T-helper 2 cell treated with Interferon-gamma antibody and Interleukin-4, amounts not matched to agents 5 μg/mL and 100 μg/mL, for 36 hours (primary cell): ENCODE measurements at places on chromosomes 2 and 18.

- no peak overlapping the region for H3K4me3 ChIP-seq
- H3K27me3 ChIP-seq, result peaks cover 4% of the 10 kb centered on the region
- H3K4me1 ChIP-seq, result no peaks in the 10 kb centered on the region
- DNase-seq, result no peak
Observed at GRCh38 chr2:224360801-224361251, 41.1 kb downstream of the FAM124B start.

DNA sequence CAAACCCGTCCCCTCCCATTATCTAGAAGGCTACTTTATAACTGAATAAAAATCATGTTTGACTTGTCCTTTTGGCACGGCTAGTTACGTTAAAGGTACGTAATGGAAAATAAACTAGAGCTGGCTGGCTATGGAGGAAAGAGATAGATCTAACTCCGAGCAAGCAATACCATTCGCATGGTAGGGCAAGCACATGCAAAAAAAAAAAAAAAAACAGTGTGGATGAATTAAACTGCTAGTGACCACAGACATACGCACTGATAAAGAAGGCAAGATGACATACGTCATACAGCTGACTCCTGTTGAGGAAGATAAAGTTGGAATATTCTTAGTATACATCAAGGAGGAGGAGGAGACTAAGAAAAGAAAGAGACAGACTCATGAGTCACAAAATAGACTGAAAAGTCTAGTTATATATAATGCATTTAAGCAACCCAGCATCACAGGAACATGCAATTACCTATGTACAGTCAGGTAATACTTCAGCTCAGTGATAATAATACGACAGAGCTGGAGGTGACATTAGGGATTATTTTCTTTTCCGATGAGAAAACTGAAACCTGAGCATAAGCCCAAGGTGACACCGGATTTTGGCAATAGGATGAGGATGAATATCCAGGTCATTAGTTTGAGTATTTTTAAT lies 37.9 kb upstream of the NARS1 start:
- H3K27me3 ChIP-seq, result no peaks in the 10 kb centered on the region
- no peak overlapping the region for H3K4me3 ChIP-seq
- H3K27ac ChIP-seq, result no peak overlapping the region
- no peaks in the 10 kb centered on the region for H3K36me3 ChIP-seq

DNA sequence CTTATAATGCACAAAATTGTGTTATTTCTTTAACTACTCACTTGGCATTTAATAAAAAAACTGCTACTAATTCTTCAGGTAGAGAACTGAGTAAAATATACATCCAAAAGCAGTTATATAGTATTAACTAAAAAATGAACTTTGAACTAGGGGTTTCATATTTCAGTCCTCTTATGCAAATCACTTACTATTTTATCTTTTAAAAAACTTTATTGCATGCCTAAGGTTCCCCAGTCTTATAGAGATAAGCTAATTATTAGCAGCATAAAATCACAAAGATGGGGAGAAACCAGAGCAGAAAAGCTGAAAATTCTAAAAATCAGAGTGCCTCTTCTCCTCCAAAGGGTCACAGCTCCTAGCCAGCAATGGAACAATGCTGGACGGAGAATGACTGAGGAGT lies 228.0 kb downstream of the CALCRL start:
- H3K36me3 ChIP-seq, result no peaks in the 10 kb centered on the region
- H3K27me3 ChIP-seq, result no peaks in the 10 kb centered on the region
- H3K4me1 ChIP-seq, result no peaks in the 10 kb centered on the region
- DNase-seq, result no peak
- H3K27ac ChIP-seq, result no peak overlapping the region

GRCh38 chr2:23636426-23636825 lies 251.4 kb downstream of the KLHL29 start:
- DNase-seq, result no peak
- H3K27ac ChIP-seq, result no peak overlapping the region
- H3K36me3 ChIP-seq, result no peaks in the 10 kb centered on the region

DNA sequence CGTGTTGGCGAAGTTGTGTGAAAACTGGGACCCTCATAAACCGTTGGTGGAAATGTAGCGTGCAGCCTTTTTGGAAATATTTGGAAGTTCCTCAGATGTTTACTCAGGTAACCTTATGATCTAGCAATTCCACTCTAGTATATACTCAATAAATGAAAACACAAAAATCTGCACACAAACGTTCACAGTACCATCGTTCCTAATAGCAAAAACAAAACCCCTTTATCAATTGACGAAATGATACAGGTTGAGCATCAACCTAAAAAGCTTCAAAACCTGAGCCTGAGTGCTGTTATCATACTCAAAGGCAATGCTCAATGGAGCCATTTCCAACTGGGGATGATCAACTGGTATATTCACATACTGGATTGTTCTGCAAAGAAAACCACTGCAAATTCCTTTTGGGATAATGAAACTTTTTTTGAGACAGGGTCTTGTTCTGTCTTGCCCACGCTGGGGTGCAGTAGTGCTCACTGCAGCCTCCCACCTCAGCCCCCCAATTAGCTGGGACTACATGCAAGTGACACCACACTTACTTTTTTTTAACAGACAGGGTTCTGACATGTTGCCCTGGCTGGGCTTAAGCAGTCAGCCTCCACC lies 777 bp upstream of the C18orf32 start:
- peaks cover 62% of the 10 kb centered on the region for H3K36me3 ChIP-seq
- H3K4me3 ChIP-seq, result peak overlapping the region; percentile 98
- no peaks in the 10 kb centered on the region for H3K27me3 ChIP-seq

DNA sequence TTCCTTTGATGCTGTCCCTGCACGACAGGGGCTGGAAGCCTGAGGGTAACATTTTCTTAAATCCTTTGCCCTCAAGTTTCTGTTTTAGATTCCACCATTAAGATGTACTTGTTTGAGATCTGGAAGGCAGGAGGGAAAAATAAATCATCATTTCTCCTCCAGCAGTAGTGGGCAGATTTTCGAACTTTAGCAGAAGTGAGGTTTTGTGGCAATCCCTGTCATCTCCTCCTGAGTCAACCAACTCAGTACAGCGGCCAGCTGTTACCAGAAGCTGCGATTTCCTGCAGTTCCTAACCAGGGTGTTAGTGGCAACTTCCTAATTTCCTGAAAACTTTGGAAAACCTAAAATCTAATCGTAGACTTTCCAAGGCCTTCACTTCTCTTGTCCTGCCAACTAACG lies 517.2 kb upstream of the ACVR2A start:
- H3K36me3 ChIP-seq, result peaks cover 6% of the 10 kb centered on the region
- H3K4me3 ChIP-seq, result peak overlapping the region; percentile 62
- H3K27me3 ChIP-seq, result no peaks in the 10 kb centered on the region
- peak; percentile 20 for DNase-seq
- peaks cover 31% of the 10 kb centered on the region for H3K4me1 ChIP-seq
- H3K27ac ChIP-seq, result no peak overlapping the region

DNA sequence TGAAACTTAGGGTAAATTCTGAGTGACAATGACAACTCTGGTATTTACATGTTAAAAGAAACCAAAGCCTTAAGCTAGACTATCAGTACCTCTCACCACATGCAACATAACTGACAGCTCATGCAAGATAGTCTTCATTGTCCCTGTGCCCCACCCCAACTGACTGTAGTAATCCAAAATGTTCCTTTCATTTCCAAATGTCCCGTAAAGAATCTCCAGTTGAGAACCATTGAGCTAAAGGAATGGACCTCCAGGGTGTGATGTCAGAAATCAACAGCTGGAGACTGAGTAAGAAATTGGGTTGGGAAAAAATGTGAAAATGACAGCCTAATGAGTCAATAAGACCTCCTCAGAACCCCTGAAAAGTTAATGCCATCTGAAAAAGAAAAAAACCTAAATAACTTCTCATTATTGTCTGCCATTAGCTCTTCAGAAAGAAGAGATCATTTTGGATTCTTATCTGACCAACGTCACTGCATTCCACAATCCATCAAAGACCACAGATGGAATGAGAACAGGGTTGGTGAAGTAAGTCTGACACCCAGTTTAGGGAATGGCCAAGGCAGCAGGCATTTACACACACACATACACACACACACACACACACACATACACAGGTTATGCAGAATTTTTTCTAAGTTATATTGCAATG lies 51.7 kb upstream of the ACVR2A start:
- no peak overlapping the region for H3K27ac ChIP-seq
- no peak overlapping the region for H3K4me3 ChIP-seq
- no peaks in the 10 kb centered on the region for H3K27me3 ChIP-seq
- H3K4me1 ChIP-seq, result peaks cover 10% of the 10 kb centered on the region
- DNase-seq, result no peak
- H3K36me3 ChIP-seq, result no peaks in the 10 kb centered on the region

DNA sequence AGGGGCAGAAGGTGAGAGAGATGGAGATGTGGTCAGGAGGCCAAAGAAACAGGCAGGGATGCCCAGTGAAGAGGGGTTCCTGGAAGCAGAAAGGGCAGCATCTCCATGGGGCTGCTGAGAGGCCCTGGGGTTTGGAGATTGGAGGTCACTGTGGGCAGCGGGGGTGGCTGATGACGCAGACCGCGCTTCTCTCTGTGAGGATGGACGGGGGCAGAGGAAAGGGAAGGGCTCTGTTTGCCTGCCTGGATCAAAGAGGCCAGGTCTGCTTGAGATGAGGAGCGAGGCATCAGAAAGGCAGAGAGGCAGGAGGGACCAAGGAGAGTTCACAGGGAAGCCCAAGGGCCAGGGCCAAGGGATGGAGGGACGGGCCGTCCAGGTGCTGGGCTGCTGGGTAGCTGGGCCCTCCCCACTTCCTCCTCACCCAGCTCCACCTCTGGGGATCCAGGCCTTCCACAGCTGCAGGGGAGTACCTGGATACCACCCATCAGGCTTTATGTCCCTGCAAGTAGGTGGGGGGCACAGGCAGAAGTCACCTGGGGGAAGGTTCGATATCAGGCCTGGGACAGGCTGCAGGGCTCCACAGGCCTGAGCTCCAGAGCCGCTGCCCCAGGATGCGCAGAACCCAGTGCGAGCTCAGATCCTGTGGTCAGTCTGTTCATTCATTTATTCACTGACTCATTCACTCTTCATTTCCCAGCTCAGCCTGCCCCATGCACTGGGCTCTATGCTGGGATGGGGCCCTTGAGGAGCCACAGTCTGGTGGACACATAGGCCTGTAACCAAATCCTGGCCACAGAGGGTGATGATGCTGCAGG lies 30.6 kb downstream of the ADRA2B start:
- H3K4me3 ChIP-seq, result no peak overlapping the region
- no peak overlapping the region for H3K27ac ChIP-seq
- no peaks in the 10 kb centered on the region for H3K27me3 ChIP-seq

GRCh38 chr2:40359811-40360210 lies 92.1 kb downstream of the SLC8A1 start:
- H3K27me3 ChIP-seq, result no peaks in the 10 kb centered on the region
- H3K4me1 ChIP-seq, result peaks cover 3% of the 10 kb centered on the region
- H3K27ac ChIP-seq, result no peak overlapping the region
- H3K4me3 ChIP-seq, result no peak overlapping the region
- no peaks in the 10 kb centered on the region for H3K36me3 ChIP-seq

DNA sequence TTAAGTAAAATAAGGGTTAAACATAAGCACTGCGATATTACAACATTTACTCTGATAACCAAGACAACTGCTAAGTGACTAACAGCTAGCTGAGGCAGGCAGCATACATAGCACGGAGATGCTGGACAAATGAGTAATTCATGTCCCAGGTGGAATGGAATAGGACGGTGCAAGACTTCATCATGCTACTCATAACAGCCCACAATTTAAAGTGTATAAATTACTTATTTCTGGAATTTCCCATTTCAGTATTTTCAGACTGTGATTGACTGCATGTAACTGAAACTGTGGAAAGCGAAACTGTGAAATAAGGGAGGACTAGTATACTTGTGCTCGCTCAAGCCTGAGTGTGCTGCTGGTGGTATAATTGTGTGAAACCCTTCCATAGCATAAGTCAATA lies 12.9 kb downstream of the IER3IP1 start:
- H3K27me3 ChIP-seq, result no peaks in the 10 kb centered on the region
- H3K27ac ChIP-seq, result no peak overlapping the region
- peaks cover 10% of the 10 kb centered on the region for H3K36me3 ChIP-seq
- no peak overlapping the region for H3K4me3 ChIP-seq
- H3K4me1 ChIP-seq, result peaks cover 5% of the 10 kb centered on the region

GRCh38 chr2:85998071-85998991 lies 107.4 kb downstream of the POLR1A start:
- DNase-seq, result no peak
- no peaks in the 10 kb centered on the region for H3K27me3 ChIP-seq
- peak overlapping the region; percentile 66 for H3K4me3 ChIP-seq
- H3K4me1 ChIP-seq, result peaks cover 76% of the 10 kb centered on the region

- DNase-seq, result no peak
- H3K27ac ChIP-seq, result no peak overlapping the region
- H3K4me1 ChIP-seq, result no peaks in the 10 kb centered on the region
- H3K4me3 ChIP-seq, result no peak overlapping the region
Observed at GRCh38 chr2:119076713-119077112, 81.8 kb downstream of the C1QL2 start.

DNA sequence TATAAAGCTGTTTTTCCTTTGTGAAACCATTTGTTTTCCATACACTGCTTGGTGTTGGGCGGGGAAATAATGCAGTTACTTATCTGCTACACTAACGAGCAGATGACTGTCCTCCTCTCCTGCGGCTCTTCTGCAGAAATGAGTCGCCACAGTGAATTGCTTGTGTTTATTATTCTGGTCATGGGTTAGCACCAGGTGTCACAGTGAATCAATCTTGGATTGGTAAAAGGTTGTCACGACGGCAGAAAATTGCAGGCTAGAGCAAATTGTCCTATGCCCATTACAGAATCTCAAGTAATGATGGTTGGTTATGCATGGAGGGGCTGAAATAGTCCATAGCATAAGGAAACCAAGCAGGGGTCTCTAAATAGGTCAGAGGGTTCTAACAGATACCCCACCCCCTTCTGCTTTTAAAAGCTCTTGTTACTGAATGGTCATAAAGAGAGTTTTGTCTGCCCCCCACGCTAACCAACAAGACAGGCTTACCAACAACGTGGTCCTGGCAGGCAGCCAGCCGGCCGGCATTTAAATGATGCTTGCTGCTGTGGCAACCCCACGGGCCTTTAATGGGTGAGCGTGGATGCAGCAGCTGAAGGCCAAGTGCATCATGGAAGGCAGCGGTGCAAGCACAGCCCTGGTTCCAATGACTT lies 29.5 kb downstream of the RAB31 start:
- DNase-seq, result no peak
- no peak overlapping the region for H3K4me3 ChIP-seq
- H3K36me3 ChIP-seq, result no peaks in the 10 kb centered on the region
- H3K27me3 ChIP-seq, result peaks cover 23% of the 10 kb centered on the region

DNA sequence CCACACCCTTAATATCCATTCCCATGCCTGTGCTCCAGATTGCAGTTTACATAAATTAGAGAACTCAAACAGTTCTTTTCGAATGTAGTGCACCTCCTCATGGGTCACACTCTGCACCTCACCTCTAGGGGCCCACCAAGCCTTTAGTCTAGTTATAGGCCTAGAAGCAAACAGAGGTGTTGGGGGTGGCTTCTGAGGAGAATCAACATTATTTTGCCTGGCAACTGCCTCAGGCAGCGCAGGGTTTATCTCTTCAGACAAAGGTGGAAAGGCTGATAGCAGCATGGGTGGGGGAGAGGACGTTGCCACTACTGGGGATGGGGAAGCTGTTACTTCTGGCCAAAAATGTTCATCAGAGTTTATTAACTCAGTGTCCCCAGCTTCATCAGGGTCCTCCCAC lies 5.0 kb upstream of the GYPC start:
- no peak overlapping the region for H3K4me3 ChIP-seq
- no peak for DNase-seq
- H3K27ac ChIP-seq, result no peak overlapping the region
- H3K4me1 ChIP-seq, result peaks cover 11% of the 10 kb centered on the region
- H3K36me3 ChIP-seq, result peaks cover 3% of the 10 kb centered on the region
- H3K27me3 ChIP-seq, result peaks cover 5% of the 10 kb centered on the region

GRCh38 chr2:215487002-215487372 lies 51.1 kb upstream of the FN1 start:
- no peak overlapping the region for H3K27ac ChIP-seq
- no peak overlapping the region for H3K4me3 ChIP-seq
